Articular chondrocyte of knee joint (primary cell): ENCODE measurements at places on chromosomes 3 and 15. TPM values are rescaled to one million over a fixed set of nuclear protein-coding genes. Genes with fewer than 3 reads are reported as not detected.

The LRRC58 gene
- 43.6 and 46.8 TPM in 2 replicates for total RNA-seq

The NR2E3 gene
- total RNA-seq, result not detected in 2 replicates

The GXYLT2 gene
- 49.0 and 51.0 TPM in 2 replicates for total RNA-seq

The PPM1L gene
- total RNA-seq, result 10.3 and 10.6 TPM in 2 replicates

The CFAP161 gene
- 0.26 and 0.54 TPM in 2 replicates for total RNA-seq

The SEMA6D gene
- 10.5 and 11.1 TPM in 2 replicates for total RNA-seq
